ENCODE measurements at places on chromosomes 11 and 22.

DNA sequence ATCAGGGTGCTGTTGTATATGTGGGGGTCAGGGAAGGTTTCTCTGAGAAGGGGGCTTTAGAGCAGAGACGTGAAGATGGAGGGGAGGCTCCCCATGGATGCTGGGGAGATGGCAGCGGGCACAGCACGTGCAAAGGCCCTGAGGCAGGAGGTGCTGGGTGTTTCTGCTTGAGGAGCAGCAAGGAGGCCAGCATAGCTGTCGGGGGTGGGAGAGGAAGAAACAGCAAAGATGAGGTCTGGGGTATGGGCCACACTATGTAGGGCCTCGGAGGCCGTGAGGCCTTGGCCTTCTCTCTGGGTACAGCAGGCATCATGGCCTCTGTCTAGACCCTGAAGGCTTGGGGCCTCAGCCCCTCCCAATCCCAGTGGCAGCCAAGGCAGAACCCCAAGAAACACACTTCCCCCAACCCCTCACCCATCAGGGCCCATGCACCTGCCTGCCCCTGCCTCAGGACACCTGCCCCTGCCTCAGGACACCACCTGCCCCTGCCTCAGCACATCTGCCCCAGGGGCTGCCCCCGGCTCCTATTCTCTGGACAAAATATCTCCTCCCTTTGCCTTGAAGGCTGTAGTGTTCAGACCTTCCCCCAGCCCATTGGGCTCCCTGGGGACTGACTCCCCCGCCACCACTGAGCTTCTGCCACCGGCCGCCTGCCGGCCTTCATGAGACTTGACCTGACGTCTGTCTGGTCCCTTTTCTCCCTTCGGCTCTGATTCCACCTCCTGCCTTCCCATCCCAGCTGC is 6.2 kb downstream of the ALDH3B1 start:
- no peak for DNase-seq

GRCh38 chr11:125154378-125155099 is 10.0 kb upstream of the PKNOX2 start:
- DNase-seq: no peak

GRCh38 chr11:99325847-99326246 is 305.1 kb downstream of the CNTN5 start:
- no peak for DNase-seq

GRCh38 chr22:27554106-27554811 is 247.3 kb downstream of the MN1 start:
- no peak for DNase-seq

DNA sequence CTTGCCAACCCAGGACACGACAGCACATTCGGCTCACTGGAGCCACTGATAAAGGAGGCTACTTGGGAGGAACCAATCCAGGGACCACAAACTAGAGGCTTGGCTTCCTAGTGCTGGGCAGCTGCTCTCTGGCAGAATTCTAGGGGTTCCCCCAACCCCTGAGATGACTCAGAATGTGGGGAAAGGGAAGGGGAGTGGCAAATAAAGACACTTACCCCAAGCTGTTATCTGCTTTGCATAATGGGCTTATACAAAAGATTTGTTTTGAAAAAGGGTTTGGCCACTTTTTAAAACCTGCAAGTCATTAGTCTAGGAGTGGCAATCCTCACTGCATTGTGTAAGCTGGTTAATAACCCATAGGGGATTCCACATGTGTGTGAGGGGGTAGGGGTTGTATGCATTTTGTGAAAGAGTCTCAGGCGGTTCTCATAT is 64.1 kb upstream of the LMO1 start:
- no peak for DNase-seq

DNA sequence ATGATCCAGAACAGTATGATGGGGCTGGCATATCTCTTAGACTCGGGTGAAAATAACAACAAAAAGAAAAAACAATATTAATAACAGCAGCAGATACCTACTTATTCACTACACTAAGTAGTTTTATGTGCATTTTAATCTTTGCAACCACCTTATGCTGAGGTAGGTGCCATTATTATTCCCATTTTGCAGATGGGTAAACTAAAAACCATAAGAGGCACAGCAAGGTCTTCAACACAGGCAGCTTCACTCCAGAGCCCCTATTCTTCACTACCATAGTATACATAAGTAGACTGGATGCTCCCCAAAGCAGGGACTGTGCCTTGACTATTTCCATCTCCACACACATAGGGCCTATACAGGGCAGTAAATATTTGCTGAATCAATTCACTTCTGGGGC is 41.0 kb downstream of the CLPB start:
- no peak for DNase-seq

DNA sequence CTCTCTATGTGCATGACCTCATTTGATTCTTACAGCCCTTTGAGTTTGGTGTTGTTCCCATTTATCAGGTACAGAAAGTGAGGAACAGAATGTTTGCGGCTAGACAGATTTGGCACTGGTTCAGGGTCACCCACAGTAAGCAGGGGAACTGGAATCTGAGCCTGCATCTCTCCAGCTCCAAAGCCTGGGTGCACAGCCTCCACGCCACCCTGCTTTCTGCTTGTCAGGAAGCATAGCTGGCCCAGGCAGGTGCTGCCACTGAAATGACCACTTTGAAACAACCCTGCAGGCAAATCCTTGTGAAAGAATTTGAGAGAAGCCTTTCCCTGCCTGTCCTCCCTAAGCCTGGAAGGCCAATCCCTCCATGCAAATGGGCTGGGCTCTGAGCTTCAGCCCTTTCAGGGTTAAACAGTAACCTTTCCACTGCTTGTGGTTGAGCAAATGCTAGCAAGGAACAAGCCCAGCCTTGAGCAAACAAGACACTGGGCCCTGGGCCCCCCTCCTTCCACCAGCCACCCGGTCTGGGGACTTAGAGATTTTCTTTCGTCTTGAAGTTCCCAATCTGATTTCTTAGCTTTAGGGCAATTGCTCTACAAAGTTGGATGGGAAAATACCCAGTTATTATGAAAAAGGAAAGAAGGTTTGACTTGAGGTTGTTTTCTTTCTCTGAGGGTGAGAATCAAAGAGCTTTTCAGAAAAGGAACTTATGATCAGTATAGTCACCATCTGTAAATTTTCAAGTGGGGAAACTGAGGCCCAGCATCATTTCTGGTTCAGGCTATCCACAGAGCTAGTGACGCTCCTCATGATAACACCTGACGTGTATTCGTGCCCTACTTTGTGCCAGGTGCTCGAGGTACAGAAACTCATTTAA is 19.4 kb downstream of the EHF start:
- DNase-seq: no peak

DNA sequence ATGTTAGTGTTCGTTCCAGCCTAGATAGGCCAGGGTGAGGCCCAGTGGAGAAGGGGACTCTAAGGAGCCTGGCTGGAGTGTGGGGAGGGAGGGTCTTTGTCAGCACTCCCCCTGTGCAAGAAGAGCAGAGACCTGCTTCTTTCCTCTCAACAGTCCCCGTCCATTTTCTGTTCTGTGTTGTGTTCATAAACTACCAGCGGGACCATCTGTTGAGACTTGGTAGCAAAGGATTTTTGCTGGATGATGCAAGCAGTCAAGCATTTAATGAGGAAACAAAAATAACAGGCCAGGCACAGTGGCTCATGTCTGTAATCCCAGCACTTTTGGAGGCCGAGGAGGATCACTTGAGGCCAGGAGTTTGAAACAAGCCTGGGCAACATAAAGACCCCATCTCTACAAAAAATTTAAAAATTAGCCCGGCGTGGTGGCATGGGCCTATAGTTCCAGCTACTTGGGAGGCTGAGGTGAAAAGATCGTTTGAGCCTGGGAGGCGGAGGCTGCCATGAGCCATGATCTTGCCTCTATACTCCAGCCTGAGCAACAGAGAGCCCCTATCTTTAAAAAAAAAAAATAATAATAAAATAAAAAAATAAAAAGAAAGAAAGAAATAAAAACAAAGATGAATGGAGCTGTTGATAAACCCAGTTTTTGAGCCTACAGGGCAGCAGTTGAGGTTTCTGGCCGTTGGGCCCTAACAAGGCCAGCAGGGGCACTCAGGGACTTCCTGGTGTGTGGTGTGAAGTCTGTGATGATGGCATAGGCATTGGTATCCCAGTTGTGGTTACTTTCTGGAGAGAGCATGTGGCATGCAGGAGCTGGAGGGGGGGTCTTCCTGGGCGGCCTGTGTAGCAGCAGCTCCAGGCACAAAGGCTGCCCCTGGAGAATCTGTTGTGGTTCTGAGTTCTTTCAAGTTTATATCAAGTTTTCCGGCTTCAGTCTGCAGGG is 1.7 kb upstream of the TXNRD2 start:
- DNase-seq: no peak

Data from stimulated activated CD8-positive, alpha-beta memory T cell treated with anti-CD3 and anti-CD28 coated beads, Interleukin-4, amount 100 ng/mL, for 1 hour (primary cell).